ENCODE measurements at places on chromosomes 2 and 18.

GRCh38 chr2:9232166-9232479 is 25.5 kb downstream of the ASAP2 start:
- no peak for DNase-seq

- no peak for DNase-seq
These were observed 4.6 kb upstream of the LAMA3 start for GRCh38 chr18:23684515-23685197.

DNA sequence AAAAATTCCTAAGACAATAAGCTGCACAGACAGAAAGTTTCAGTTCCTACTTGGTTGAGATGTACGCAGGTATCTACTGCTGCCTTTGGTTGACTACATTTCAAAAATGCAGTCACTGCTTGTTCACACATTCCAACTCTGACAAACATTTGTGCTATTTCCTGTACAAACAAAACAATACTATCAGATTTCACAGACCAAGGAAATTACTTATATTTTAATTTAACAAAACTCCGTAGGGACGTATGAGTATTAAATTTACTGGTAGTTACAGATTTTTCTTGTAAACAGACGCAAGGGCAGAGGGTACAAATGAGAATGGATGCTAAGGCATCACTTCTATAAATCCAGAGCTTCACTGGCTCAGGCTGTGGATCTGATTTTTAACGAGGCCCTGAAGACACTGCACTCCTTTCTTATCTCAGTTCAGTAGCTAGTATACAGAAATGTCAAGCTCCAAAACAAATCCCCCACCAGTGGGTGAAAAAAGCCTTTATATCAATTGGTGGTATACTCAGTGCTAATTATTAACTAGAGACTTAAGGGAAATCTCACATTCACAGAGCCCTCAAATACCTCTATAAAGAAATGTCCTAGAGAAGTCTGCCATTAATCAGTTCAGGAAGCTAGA is 31.7 kb upstream of the TTC32 start:
- DNase-seq = no peak

GRCh38 chr2:151979694-151980093 is 119.2 kb downstream of the CACNB4 start:
- DNase-seq = no peak

- no peak for DNase-seq
These were observed 66.1 kb downstream of the LRRFIP1 start for GRCh38 chr2:237693291-237693994.

GRCh38 chr2:60472041-60472440 is 81.4 kb downstream of the BCL11A start:
- no peak for DNase-seq

DNA sequence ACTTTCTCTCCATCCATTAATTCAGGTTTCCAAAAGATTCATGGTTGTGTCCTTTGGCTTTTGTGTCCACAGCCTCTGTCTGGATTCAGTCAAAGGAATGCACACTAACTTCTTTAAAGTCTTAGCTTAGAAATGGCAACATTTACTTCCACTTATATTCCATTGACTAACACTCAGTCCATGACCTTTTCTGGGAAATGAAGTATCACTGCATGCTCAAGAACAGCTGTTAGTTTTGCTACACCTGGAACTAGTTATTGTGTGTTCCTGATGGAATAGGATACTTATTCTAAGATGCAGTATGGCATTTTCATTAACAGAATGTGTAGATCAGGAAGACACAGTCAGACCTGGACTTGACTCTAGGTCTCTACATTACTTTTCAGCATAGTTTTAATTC is 88.8 kb downstream of the KYNU start:
- DNase-seq = no peak

DNA sequence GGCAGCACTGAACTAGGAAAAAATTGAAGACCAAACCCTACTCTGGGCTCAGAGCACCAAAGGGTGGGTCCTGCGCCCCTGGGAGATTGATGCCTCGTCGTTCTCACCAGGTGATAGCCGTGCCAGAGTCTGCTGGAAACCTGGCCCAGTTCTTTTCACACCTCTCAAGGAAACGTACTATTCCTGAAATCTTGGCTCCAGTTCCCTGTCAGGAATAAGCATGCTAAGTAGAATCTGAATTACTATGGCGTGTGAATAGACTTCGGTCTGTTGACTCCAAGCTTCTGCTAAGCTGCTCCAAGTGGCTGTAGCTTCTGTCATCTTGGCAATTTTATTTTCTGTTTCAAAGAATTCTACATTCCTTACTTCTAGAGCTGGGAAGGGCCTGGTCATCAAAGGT is 75.4 kb downstream of the MARCHF4 start:
- no peak for DNase-seq

DNA sequence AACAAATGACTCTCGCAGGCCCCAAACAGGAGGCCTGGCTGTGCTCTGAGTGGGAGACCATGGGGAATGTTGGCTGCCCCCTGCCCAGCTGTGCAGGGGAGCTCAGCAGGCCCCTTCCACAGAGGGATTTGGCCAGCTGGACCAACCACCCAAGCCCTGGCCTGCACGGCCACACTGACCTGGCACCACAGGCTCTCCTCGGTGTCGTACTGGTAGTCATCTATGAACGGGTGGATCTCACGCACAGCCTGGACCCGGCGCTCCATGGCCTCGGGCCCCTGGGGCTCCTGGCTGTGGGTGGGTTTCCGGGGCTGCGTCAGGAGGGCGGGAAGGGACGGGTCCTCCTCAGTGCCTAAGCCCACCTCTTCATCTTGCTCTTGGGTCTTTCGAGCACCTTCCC is 74.5 kb downstream of the POLR1A start:
- no peak for DNase-seq

- no peak for DNase-seq
These were observed 211.6 kb upstream of the TNP1 start for GRCh38 chr2:217071416-217071815.

- DNase-seq = no peak
These were observed 10.3 kb upstream of the FTCDNL1 start for GRCh38 chr2:199861132-199861774.

- no peak for DNase-seq
These were observed 24.3 kb downstream of the TACR1 start for GRCh38 chr2:75174981-75175380.

GRCh38 chr2:132278267-132278666 is 116.5 kb upstream of the ANKRD30BL start:
- no peak for DNase-seq

DNA sequence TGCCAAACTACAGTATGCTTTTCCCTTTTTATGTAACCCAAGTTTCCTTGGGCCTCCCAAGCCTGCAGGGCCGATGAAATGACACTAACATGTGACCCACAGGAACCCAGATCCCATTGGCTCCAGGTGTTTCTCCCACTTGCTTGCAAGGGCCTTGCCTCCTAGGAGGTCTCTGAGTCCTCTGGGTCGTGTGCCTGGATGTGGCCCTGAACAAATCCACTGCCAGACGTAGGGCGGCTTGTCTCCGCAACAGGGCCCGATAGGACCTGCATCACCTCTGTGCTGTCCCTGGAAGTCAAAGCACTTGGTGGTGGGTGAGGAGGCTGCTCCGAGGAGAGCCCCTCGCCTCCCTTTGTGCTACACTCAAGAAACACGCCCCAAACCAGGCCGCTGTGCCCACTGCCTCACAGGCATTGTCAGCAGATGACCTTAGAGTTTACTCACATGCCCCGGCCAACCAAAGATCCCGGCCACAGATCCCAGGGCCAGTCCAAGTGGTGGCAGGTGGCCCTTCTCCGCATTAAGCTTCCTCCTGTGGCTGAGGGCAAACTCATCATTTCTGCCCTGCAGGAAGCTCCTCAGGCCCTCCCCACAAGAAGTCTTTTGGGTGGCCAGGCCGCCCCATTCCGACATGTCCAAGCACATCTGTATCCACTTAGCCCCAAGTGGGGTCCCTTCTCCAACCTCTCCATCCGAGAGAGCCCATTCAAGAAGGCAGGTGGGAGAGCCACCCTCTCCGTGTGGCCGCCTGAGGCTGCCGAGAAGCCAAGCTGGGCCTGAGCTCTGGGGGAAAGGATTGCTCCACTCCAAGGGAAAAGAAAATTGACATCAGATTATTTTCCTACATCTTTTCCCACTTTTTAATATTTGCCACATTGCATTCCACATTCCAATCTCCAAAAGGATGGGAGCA is 76.7 kb downstream of the GFPT1 start:
- DNase-seq = no peak

- DNase-seq = peak; percentile 70
These were observed 112.9 kb upstream of the ATP8B1 start for GRCh38 chr18:57915865-57916582.

- DNase-seq = no peak
These were observed 54.8 kb downstream of the LAMA1 start for GRCh38 chr18:7062811-7063210.

GRCh38 chr2:23561088-23561487 is 176.1 kb downstream of the KLHL29 start:
- DNase-seq = no peak

- no peak for DNase-seq
These were observed 108.0 kb downstream of the DTNA start for GRCh38 chr18:34818064-34818463.

DNA sequence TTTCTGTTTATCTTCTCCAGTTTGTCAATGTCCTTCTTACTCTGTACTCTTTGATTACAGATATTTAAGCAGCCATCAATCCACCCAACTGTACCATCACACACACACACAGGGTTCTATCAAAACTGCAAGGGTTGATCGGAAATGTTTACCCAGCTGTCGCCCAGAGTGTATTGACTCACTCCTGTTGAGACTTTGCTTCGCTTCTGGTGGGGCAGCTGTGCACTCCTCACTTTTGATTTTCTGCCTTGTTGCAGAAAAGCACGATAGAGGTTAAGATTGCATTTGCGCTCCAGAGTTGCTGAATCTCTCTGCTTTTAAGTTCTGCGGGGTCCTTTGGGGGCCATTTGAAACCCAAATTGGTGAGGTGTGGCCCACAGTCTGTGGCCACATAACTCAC is 216.2 kb downstream of the SETBP1 start:
- no peak for DNase-seq

DNA sequence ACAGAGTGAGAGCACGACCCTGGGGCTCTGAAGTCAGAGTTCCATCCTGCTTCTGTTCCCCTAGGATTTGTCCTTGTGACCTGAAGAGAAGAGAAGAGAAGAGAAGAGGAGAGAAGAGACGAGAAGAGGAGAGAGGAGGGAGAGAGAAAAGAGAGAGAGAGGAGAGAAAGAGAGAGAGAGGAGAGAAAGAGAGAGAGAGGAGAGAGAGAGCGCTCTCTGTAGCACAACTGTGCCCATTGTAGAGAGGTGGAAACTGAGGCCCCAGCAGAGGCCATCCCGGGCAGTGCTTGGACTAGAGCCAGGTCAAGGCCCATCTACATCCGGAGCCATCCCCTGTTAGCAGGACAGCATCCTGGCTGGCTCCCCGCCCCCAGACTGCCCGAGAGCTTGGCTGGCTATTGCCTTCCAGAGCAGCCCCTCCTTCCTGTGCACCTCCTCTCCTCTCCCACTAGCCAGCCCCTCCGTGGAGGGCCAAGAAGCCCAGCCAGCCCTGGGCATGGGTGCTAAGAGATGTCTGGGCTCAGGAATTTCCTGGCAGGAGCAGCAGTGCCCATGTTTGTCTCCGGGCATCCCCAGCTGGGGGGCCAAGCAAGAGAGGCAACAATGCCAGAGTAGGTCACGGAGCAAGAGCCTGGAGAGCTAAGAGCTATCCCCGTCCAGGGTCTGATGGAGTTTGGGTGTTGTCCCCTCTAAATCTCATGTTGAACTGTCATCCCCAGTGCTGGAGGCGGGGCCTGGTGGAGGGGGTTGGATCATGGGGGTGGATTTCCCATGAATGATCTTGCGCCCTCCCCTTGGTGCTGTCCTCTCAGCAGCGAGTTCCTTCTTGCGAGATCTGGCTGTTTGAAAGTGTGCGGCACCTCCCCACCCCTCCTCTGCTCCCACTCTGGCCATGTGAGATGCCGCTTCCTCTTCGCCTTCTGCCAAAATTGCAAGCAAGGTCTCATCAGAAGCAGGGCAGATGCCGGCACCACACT is 18.2 kb upstream of the GPR55 start:
- no peak for DNase-seq

DNA sequence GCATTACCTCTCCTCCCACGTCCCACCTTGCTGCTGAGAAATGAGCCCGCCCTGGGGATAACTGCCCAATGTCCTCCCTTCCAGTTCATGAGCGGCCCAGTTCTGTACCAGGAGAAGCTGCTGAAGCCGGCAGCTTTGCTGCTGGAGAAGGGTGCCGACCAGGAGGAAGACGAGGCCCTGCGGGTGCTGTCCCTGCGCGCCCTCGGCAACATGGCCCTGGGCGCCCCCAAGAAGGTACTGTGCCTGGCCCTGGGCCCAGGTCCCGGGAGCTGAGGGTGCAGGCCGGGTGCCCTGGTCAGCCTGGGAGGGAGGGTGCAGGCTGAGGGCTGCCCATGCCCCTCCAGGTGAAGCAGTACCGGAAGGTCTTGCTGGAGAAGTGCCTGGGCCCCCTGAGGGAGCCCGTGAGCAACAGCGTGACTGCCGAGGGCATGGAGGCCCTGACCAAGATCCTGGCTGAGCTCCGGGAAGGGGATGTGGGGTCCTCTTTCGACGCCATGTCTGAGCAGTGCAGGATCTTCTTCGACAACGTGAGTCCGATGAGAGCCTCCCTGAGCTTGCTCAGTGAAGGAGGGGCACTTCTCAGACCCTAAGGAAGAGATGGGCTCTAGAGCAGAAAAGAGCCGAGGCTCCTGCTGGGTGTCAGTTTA is 25.7 kb downstream of the HJURP start:
- DNase-seq = no peak

DNA sequence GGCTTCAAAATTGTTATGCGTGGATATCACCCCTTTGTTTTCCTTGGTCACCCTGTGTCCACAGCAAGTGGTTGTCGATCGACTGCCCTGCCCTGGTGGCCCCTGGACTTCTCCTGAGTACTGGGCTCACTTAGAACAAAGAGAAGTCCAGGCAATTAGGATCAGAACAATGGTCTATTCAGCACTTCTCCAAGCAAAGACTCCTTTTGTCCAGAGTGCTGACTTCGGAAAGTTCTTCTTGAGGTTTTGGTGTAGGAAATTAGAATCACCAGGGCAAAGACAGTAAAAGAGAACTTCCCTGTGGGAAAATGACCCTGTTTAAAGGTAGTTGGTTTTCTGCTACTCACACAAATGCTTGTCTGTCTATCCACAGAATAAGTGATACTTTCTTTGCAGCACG is 173.9 kb downstream of the FHOD3 start:
- no peak for DNase-seq

- DNase-seq = no peak
These were observed 29.7 kb downstream of the INPP5D start for GRCh38 chr2:233089851-233090250.

GRCh38 chr18:76208678-76209306 is 286.2 kb downstream of the ZNF516 start:
- DNase-seq = no peak

DNA sequence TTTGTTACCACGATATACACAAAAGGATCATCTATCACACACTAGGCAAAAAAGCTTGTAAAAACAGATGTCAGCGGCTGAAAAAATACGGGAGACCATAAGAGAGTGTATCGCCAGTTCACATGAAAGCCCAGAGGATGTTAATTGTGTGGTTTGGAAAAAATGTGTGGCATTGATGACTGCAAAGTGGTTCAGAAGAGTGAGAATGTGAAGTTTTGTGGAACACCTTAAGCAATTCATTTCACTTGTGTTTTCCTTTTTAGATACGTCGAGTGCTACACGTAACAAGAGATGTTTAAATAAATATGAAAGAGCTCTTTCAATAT is 61.7 kb upstream of the DAPL1 start:
- DNase-seq = no peak

GRCh38 chr2:2848621-2849333 is 517.7 kb upstream of the MYT1L start:
- peak; percentile 70 for DNase-seq
